ENCODE measurements at places on chromosomes 5 and 9.

GRCh38 chr9:124040186-124040931 lies 28.8 kb downstream of the LHX2 start:
- no peak for DNase-seq

DNA sequence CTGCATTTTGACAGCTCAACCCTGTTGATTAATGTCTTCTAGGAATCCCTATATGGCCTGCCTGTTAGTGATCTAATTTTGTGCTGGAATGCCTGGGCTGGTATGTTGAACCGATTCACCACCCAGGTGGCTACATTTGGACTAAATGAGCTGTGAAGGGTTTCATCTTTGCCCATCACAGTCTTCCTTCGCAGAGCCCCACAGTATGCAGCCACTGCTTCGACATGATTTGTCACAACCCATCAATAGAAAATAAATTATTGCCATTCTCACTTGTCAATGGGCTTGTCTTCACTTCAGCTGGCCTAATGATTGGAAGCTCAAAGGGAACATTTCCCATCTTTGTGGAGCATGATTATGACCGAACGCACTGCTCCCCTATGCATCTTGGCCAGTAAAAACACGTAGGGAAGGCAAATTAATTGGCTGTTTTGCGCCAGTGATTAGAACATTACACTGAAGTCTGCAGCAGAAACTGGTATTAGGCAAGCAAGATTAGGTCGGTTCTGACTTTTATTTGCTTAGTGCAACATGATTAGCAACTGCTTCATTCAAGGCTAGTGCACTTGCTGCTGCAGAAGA lies 408.5 kb downstream of the KIAA0825 start:
- DNase-seq = no peak

GRCh38 chr9:34037626-34038025 lies 11.1 kb downstream of the UBAP2 start:
- no peak for DNase-seq

DNA sequence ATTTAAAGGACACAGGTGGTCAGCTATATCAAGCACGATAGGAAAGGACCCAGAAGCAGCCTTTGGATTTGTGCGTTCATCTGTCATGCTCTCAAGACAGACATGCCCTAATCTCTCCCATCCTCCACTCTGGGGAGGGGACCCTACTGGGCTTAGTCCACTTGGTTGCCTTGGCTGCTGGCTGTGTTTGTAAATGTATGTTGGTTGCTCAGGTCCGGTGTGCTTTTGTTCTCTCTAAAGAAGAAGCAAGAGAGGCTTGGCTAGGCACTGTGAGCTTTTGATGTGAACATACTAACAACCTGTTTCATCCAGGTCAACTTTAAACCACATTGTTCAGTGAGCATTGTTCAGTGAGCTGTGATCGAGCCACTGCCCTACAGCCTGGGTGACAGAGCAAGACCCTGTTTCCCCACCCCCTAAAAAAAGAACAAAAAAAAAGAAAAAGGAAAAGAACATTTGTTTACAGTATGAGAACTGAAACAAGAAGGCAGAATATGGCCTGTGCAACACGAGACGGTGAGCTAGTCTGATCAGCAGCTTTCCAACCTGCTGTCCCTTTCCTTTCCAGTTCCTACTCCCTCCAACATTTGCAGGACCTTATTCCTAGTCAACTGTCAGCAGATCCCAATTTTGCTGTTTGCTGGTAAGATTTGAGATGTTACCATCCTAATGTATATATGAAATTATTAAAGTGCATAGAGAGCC lies 228.3 kb downstream of the ARHGAP26 start:
- DNase-seq = no peak

- DNase-seq = peak; percentile 19
Observed at GRCh38 chr9:89743573-89744254, 138.9 kb downstream of the GADD45G start.

DNA sequence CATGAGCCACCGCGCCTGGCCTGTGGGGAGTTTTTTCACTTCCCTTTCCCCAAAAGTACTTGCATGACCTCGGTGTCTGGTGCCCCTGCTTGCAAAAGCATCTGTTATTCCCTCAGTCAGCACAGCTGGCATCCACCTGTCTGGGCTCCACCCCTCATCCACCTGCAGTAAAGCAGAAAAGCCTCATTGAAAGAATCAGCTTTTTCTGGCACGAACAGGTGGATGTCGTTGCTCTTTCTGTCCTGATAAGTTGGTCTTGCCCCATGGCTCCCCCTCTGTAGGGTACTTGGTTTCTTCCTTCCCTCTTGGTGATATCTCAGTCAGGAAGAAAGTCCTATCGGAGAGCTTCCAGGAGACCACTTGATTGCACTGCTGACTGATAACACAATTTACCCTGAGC lies 37.4 kb downstream of the WWC1 start:
- no peak for DNase-seq

- DNase-seq = no peak
Observed at GRCh38 chr5:175168882-175169507, 275.0 kb downstream of the DRD1 start.

DNA sequence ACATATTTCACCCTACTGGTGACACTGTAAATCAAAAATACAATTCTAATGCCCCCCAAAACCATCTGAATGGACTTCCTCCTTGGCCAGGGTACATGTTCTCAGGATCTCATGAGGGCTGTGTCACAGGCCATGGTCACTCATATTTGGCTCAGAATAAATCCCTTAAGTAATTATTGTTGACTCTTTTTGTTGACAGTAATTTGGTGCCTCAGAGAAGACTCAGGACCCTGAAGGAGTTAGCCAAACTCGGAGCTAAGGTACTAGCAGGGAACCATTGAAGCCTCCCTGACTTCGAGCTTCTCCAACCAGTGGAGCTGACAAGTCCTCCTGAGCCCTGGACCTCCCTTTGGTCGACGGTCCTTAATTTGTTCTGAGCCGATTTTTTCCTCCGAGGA lies 51.2 kb upstream of the SNAPC3 start:
- DNase-seq = no peak

DNA sequence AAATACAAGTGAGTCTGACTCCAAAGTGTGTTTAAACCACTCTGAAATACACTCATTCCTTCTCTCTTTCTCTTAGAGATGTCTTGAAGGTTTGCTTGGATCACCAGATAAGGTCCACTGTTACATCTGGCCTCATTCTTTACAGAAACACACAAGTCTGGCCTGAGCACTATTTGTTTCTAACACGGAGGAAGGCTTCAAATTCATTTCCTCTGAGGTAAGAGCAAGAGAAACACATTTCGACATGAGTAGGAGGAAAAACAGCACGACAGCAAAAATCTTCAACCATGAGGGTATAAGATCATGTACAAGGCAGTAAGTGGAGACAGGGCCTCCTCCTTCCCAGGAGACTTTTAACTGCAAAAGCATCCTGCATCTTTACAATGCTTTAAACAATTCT lies 8.0 kb downstream of the SIL1 start:
- DNase-seq = no peak

GRCh38 chr5:136749016-136749415 lies 383.7 kb upstream of the TRPC7 start:
- DNase-seq = no peak

- no peak for DNase-seq
Observed at GRCh38 chr5:548256-548655, 24.0 kb upstream of the SLC9A3 start.

GRCh38 chr9:131422241-131422792 lies 28.4 kb downstream of the PRRC2B start:
- no peak for DNase-seq
